ENCODE measurements at places on chromosomes 4 and X. TPM values are rescaled to one million over a fixed set of nuclear protein-coding genes. Genes with fewer than 3 reads are reported as not detected.

The FRMD7 gene
- total RNA-seq: not detected

The SHROOM3 gene
- not detected for total RNA-seq

The TMSB15A gene
- total RNA-seq: not detected

The TXK gene
- 44.8 TPM for total RNA-seq

The CD38 gene
- total RNA-seq: 1.00 TPM

- H3K36me3 ChIP-seq: no peaks in the 10 kb centered on the region
- H3K27me3 ChIP-seq: no peaks in the 10 kb centered on the region
Observed at GRCh38 chr4:138405934-138406567, 163.9 kb upstream of the SLC7A11 start.

GRCh38 chr4:187493661-187494060 is 501.9 kb upstream of the ZFP42 start:
- H3K4me3 ChIP-seq: no peak overlapping the region
- DNase-seq: no peak
- H3K27me3 ChIP-seq: no peaks in the 10 kb centered on the region
- H3K36me3 ChIP-seq: no peaks in the 10 kb centered on the region

DNA sequence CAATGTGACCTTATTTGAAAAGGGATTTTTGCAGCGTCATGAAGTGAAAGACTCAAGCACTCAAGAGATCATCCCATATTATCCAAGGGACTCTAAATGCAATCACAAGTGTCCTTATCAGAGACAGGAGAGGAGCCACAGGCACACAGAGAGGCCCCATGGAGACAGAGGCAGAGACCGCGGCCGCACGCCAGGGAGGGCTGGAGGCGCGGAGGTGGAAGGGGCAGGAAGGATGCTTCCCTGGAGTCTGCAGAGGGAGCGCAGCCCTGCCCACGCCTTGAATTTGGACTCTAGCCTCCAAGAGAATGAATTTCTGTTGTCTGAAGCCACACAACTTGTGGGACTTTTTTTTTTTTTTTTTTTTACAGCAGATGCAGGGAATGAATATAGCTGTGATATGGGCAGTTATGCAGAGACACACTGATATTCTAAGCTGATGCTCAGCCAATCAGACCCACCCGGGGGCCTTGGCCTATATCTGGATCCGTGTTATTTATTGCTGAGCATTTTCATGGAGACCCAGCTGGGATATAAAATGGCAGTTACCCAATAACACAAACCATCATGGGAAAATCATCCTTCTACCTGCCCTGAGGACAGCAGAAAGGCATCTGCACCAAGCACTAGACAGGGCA is 244.8 kb upstream of the PSAPL1 start:
- no peak overlapping the region for H3K4me3 ChIP-seq
- no peak overlapping the region for H3K27ac ChIP-seq
- H3K27me3 ChIP-seq: no peaks in the 10 kb centered on the region
- H3K4me1 ChIP-seq: no peaks in the 10 kb centered on the region
- DNase-seq: no peak

DNA sequence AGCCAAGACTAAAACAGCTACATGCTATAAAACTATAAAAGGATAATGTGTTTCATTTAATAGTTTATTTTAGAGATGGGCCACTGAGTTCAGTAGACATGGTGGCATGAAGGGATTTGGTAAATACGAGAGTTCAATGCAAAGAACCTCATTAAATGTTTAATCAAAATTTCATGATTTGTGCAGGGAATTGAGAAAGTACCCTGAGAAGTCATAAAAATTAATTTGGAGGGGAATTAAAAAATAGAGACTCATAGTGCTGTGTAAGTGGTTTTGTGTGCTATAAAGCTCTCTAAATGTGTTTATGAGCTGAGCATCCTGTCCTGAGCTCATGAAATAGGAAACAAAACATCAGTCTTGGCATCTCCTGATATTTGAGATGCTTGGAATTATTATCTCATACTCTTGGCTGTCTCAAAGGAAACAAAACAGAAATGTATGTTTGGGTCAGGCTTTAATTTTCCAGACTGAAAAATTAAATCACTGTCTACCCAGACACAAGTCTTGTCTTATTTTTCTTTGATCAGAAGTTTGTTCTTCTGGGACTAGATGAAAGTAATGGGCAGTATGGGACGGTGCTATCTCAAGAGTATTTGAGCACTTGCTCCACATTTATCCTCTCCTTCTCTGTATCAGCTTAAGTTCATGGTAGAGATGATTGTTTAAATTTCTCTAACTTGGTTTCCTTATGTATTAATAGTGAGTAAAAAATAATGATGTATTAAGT is 38.0 kb upstream of the EMCN start:
- no peaks in the 10 kb centered on the region for H3K36me3 ChIP-seq
- no peaks in the 10 kb centered on the region for H3K4me1 ChIP-seq
- H3K27me3 ChIP-seq: no peaks in the 10 kb centered on the region

- H3K4me3 ChIP-seq: no peak overlapping the region
- H3K27ac ChIP-seq: no peak overlapping the region
- no peak for DNase-seq
- H3K36me3 ChIP-seq: no peaks in the 10 kb centered on the region
- H3K4me1 ChIP-seq: no peaks in the 10 kb centered on the region
Observed at GRCh38 chr4:150694438-150694837, 112.5 kb downstream of the MAB21L2 start.

- no peak for DNase-seq
- no peaks in the 10 kb centered on the region for H3K36me3 ChIP-seq
- H3K27ac ChIP-seq: no peak overlapping the region
- H3K27me3 ChIP-seq: no peaks in the 10 kb centered on the region
Observed at GRCh38 chr4:74738464-74739143, 55.7 kb downstream of the BTC start.

DNA sequence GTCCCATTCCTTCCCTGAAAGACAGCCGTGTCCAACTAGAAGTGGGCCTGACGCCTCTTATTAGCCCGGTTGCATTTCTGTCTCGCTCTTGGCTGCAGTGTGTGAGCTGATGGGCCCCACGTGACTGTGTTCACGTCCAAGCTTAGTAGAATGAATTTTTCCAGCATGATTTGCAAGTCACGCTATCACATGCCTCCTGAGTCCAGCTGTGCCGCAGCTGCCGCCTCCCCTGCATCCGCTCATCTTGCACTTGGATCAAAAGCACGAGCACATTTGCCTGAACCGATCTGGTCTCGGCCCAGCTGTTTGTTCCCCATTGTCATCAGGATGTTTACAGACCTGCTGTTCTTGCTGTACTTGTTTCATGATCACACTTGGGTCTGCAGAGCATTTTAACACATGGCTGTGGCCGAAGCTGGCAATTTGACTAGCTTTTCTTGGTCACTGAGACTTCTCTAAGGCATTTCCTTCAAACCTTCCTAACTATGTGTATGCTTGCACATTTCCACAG is 126.5 kb downstream of the KIT start:
- H3K4me1 ChIP-seq: no peaks in the 10 kb centered on the region
- DNase-seq: no peak
- no peaks in the 10 kb centered on the region for H3K36me3 ChIP-seq
- H3K4me3 ChIP-seq: no peak overlapping the region
- H3K27me3 ChIP-seq: no peaks in the 10 kb centered on the region
- H3K27ac ChIP-seq: no peak overlapping the region

- H3K27me3 ChIP-seq: no peaks in the 10 kb centered on the region
- H3K27ac ChIP-seq: no peak overlapping the region
- DNase-seq: no peak
- no peaks in the 10 kb centered on the region for H3K4me1 ChIP-seq
Observed at GRCh38 chr4:156948133-156948532, 23.5 kb downstream of the PDGFC start.

DNA sequence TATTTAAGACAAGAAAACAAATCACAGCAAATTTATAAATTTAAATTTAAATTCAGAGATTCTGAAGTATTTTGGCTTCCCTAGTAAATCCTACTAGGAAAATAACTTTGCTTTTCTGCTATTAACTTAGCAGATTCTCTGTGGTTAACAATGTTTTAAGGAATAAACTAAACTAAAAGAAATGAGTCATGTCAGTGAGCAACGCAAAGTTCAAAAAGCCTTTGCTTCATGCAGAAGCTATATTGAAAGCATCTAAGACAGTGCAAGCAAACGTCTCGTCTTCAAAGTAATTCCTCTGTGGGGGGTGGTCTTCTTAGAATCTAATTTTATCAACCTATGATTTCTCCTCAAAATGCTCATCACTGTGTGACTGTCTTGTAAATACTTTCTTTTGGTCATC is 30.1 kb downstream of the GABRB1 start:
- H3K4me1 ChIP-seq: no peaks in the 10 kb centered on the region
- DNase-seq: no peak
- no peak overlapping the region for H3K4me3 ChIP-seq
- H3K27ac ChIP-seq: no peak overlapping the region
- no peaks in the 10 kb centered on the region for H3K36me3 ChIP-seq

DNA sequence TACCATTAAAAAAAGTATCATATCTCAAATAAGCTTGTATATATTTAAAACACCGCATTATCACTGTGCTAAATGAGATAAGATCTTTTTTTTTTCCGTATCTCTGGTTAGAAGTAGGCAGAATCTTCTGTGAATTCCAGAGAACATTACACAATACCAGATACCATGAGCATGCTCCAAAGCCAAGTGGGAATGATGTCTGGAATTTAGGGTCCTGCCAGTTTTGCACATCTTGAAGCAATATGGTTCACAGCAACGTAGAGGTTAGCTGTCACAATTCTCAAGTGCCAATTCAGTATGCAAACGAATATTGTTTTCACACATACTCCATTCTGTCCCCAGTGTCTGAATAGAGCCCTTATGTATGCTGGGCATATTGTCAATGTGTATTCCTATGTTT is 127.5 kb upstream of the NEIL3 start:
- no peaks in the 10 kb centered on the region for H3K27me3 ChIP-seq
- no peak overlapping the region for H3K27ac ChIP-seq
- DNase-seq: no peak
- H3K4me1 ChIP-seq: no peaks in the 10 kb centered on the region
- no peak overlapping the region for H3K4me3 ChIP-seq
- H3K36me3 ChIP-seq: no peaks in the 10 kb centered on the region

DNA sequence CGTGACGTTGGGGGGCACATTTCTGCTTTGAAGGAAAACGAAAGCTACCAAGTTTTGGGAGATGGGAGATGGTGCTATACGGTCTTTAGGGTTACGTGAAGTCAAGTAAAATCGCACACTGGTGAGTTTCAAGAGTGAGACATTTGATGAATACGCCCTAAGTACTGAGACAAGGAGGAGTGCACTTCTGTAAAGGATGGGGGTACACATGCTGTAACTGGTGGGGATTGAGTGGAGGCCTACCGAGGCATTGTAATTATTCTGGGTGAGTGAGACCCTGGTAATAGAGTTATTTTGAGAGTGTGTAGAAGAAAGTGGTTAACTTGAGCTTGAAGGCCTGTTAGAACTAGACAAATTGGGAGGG is 536 bp downstream of the SH3BGRL start:
- no peaks in the 10 kb centered on the region for H3K27me3 ChIP-seq
- H3K36me3 ChIP-seq: no peaks in the 10 kb centered on the region
- H3K4me1 ChIP-seq: peaks cover 39% of the 10 kb centered on the region
- peak overlapping the region; percentile 88 for H3K4me3 ChIP-seq
- peak; percentile 4 for DNase-seq
- H3K27ac ChIP-seq: peak overlapping the region; percentile 74

GRCh38 chr4:1219566-1219950 is 29.4 kb downstream of the CTBP1 start:
- H3K27me3 ChIP-seq: no peaks in the 10 kb centered on the region
- peaks cover 40% of the 10 kb centered on the region for H3K4me1 ChIP-seq
- H3K4me3 ChIP-seq: no peak overlapping the region
- no peak overlapping the region for H3K27ac ChIP-seq
- peaks cover 20% of the 10 kb centered on the region for H3K36me3 ChIP-seq

- H3K27ac ChIP-seq: no peak overlapping the region
- no peaks in the 10 kb centered on the region for H3K36me3 ChIP-seq
- no peak overlapping the region for H3K4me3 ChIP-seq
- no peak for DNase-seq
- H3K4me1 ChIP-seq: no peaks in the 10 kb centered on the region
Observed at GRCh38 chrX:149908308-149908707, 21.1 kb upstream of the HSFX4 start.

All from CD4-positive, alpha-beta memory T cell (primary cell).